Glomerular endothelial cell (primary cell): ENCODE measurements at places on chromosomes 6 and 20. TPM values are rescaled to one million over a fixed set of nuclear protein-coding genes. Genes with fewer than 3 reads are reported as not detected.

RCAN2 gene
- total RNA-seq, result 5.7 and 10.0 TPM in 2 replicates

CCDC170 gene
- under 0.01 and 0.10 TPM in 2 replicates for total RNA-seq

ATP6V1G2 gene
- 0.18 and 1.2 TPM in 2 replicates for total RNA-seq

TDRD6 gene
- total RNA-seq, result 0.12 TPM in 1 of 2 replicates, not detected in the other

MCHR2 gene
- total RNA-seq, result not detected in 2 replicates
